ENCODE measurements at places on chromosomes 6 and 20.

GRCh38 chr6:111711476-111711875 is 105.8 kb upstream of the TRAF3IP2 start:
- no peak for DNase-seq
- peaks cover 50% of the 10 kb centered on the region for H3K36me3 ChIP-seq
- H3K27ac ChIP-seq: no peak overlapping the region

DNA sequence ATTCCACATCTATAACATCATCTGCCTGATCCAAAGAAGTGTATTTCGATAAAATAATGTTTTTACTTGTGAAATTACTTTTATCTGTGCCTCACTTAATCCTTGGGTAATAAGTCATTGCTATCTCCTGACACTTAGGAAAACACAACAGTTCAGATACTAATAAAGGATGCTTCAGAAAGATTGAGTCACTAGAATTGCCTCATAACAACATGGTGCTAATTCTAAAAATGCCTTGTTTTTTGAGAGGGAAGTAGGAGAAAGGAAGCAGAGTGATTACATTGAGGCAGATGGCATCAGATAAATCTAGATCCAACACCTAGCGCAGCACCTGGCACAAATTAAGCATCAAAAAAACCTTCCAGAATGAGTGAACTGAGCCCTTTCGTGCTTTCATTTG is 69.0 kb downstream of the NCOA7 start:
- no peak overlapping the region for H3K27ac ChIP-seq
- no peak for DNase-seq
- H3K27me3 ChIP-seq: no peaks in the 10 kb centered on the region
- no peaks in the 10 kb centered on the region for H3K36me3 ChIP-seq

- H3K4me3 ChIP-seq: no peak overlapping the region
- H3K36me3 ChIP-seq: no peaks in the 10 kb centered on the region
- no peaks in the 10 kb centered on the region for H3K4me1 ChIP-seq
These were observed 10.5 kb downstream of the SNAI1 start for GRCh38 chr20:49993301-49993751.

DNA sequence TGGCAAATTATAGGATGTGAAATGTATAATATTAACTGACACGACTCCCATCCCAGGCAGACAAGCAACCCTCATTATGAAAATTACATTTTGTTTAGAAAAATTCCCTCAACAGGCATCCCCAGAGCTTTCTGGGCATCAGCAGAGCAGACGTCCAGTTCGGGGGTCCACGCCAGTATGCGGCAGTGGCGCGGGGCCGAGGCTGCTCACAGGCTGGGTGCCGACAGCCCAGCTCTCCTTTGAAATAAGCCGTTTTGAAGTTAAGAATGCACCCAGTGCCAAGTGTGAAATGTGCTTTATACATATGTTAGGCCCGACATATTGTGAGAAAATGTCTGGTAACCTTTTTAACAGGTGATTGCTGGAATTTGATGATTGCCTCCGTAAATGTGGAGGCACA is 50.4 kb downstream of the RPP40 start:
- peaks cover 19% of the 10 kb centered on the region for H3K36me3 ChIP-seq
- DNase-seq: no peak
- no peaks in the 10 kb centered on the region for H3K4me1 ChIP-seq
- H3K4me3 ChIP-seq: no peak overlapping the region

GRCh38 chr20:1588533-1589460 is 31.0 kb downstream of the SIRPB1 start:
- H3K4me3 ChIP-seq: no peak overlapping the region
- no peak for DNase-seq
- H3K27me3 ChIP-seq: no peaks in the 10 kb centered on the region
- no peaks in the 10 kb centered on the region for H3K4me1 ChIP-seq

DNA sequence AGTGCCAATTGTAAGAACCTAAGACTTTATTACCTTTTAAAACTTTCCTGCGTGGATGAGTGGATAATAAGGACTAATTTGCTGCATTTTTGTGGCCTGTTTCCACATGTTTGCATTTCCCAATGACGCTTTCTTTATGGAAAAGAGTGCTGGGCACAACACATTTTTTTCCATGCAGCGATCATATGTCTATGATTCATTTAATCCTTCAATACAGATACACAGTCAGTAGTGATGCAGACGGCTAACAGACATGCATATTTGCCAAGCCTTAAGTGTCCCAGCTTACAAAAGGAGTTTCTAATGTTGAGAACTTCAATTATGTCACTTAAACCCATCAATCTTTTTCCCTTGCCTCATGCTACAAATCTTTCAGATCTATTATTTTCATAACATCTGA is 239.8 kb upstream of the PREP start:
- no peaks in the 10 kb centered on the region for H3K36me3 ChIP-seq
- no peaks in the 10 kb centered on the region for H3K27me3 ChIP-seq
- no peak overlapping the region for H3K4me3 ChIP-seq
- peaks cover 44% of the 10 kb centered on the region for H3K4me1 ChIP-seq
- H3K27ac ChIP-seq: no peak overlapping the region
- DNase-seq: no peak

Data from CD8-positive, alpha-beta memory T cell (primary cell).